ENCODE measurements at places on chromosomes 13 and 19. TPM values are rescaled to one million over a fixed set of nuclear protein-coding genes. Genes with fewer than 3 reads are reported as not detected.

Gene LILRB4
- not detected for total RNA-seq

Gene ETHE1
- total RNA-seq, result 19.8 TPM

Gene ZNF470
- 2.1 TPM for total RNA-seq

Gene KLC3
- total RNA-seq, result not detected

Gene FGF22
- 0.16 TPM for total RNA-seq

Gene ATP11A
- total RNA-seq, result 8.0 TPM

Gene CPT1C
- 1.4 TPM for total RNA-seq

Gene KLK14
- total RNA-seq, result not detected

Gene SLC25A41
- not detected for total RNA-seq

Gene ATP4A
- total RNA-seq, result not detected

Gene CCDC194
- total RNA-seq, result not detected

Gene RNF113B
- total RNA-seq, result not detected

Gene C5AR2
- not detected for total RNA-seq

Gene NCAN
- total RNA-seq, result 0.05 TPM

Gene CEACAM3
- not detected for total RNA-seq

Gene LACC1
- total RNA-seq, result 8.8 TPM

Gene CCDC8
- 18.0 TPM for total RNA-seq

Gene MEDAG
- total RNA-seq, result 4.1 TPM

Gene DENND1C
- total RNA-seq, result not detected

Gene ZNF345
- 1.7 TPM for total RNA-seq

Gene SLC6A16
- total RNA-seq, result 2.0 TPM

Gene SIGLEC8
- total RNA-seq, result not detected

Gene METTL21C
- total RNA-seq, result not detected

Gene RNASEH2B
- total RNA-seq, result 32.3 TPM

Gene IRGC
- not detected for total RNA-seq

Gene DNAJC15
- 5.6 TPM for total RNA-seq

All from myocyte (in vitro differentiated cells).